ENCODE measurements at places on chromosomes 3 and 15.

GRCh38 chr3:185316740-185317412 is 46.1 kb upstream of the MAP3K13 start:
- DNase-seq: no peak

GRCh38 chr15:67931861-67932260 is 92.0 kb upstream of the RNU6-1 start:
- DNase-seq: no peak

- no peak for DNase-seq
These were observed 80.1 kb downstream of the FEZF2 start for GRCh38 chr3:62293051-62293780.

DNA sequence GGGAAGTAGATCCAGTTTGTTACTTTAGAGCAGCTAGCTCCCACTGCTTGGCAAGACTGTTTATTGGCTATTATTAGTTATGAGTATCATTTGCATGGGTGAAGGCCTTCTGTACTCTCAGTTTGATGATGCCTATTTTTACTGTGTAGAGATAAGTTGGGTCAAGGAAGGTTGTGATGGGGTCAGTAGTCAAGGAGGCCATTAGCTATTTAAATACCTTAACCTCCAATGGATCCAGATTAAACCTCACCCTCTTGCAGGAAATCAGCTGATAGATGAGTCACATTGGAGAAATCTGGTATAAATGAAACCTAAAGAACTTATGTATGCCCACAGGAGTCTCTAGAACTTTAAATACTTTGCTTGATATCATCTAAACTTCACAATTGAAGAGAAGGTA is 45.0 kb downstream of the THBS1 start:
- DNase-seq: no peak

DNA sequence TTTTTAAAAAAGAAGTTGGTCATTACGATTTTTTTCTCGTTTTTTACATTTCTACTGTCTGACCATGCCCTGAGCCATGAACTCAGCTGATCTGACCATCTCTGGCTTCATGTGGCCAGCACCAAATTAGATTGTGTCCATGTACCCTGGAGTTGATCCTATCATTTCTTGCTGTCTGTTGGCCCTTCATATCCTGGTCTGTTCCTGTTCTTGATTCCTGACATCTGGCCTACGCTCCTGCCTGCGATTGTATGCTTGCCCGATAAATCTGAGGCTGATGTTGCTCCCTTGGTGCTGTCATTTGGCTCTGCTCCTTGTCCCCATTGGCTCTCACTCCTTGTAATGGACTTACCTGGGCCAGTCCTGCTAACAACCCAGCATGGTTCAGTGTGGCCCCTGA is 89.8 kb upstream of the IGSF10 start:
- no peak for DNase-seq

GRCh38 chr3:108437439-108437838 is 73.0 kb downstream of the MYH15 start:
- no peak for DNase-seq

DNA sequence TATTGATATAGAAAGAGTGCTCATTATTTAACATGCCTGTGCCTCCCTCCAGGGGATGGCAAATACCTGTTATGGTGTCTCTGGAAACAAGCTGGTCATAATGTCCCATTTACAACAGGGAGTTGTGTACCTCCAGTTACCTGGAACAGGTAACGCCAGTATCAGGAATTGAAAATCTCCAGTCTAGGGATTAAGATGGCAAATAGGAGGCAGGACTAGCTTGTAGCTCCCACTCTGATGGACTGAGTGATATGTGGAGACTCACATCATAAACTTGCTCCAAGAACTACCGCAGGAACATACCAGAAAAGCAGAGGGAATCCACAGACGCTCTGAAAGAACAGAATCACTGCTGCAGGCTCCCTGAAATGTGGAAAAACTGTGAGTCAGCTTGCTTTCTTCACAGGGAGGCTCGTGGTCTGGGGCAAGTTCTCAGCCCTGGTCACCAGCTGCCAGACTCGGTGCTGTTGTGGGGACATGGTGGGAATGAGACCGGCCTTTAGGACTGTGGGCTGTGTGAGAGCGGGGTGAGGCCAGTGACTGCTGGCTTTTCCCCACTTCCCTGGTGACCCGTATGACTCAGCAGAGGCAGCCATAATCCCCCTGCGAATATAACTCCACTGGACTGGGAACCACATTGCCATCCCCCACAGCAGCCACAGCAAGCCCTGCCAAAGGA is 97.4 kb downstream of the KCNAB1 start:
- no peak for DNase-seq

DNA sequence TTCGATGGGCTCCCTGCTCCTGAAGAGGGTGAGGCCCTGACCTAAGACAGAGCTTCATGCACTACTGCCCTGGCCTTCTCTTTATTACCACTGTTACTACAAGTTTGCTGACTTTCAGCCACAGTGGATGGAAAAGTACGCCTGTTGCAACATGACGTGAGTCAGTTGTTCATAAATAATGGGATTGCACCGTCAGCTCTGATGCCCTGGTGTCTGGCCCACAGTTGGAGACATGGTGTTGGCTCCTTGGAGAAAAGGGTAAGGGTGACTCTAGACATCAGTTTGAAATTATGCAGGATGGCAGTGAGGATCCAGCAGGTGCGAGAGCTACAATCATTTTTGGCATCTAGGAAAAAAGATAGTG is 5.5 kb downstream of the PAQR5 start:
- DNase-seq: no peak

- DNase-seq: no peak
These were observed 656 bp downstream of the SLMAP start for GRCh38 chr3:57756528-57757401.

- DNase-seq: no peak
These were observed 408.9 kb upstream of the CBLB start for GRCh38 chr3:106277731-106278130.

DNA sequence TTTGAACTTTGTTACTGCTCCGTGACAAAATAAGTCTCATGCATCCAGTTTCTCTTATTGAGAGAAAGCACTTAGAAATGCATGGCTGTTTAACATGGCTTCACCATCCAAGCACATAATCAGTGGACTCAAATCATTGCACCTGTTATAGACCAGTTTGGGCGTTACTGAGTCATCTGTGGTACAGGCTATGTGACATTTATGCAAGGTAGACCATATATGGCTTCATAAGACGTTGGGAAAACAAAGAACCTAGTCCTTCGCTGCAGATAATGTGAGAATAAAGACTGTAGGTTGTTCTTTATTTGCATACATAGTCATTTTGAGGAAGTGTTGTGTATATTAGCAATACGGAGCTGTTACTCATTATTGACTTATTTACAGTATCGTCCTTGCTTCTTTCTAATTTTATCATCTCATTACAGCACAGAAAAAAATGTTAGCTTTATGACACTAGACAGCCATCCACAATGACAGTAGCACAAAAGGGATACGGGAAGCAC is 374.7 kb downstream of the IL5RA start:
- DNase-seq: no peak

GRCh38 chr3:70556056-70556455 is 243.6 kb upstream of the MDFIC2 start:
- no peak for DNase-seq

GRCh38 chr3:171971919-171972514 is 67.4 kb upstream of the FNDC3B start:
- DNase-seq: no peak

- peak; percentile 42 for DNase-seq
These were observed 2.5 kb downstream of the EFCC1 start for GRCh38 chr3:129003578-129004112.

DNA sequence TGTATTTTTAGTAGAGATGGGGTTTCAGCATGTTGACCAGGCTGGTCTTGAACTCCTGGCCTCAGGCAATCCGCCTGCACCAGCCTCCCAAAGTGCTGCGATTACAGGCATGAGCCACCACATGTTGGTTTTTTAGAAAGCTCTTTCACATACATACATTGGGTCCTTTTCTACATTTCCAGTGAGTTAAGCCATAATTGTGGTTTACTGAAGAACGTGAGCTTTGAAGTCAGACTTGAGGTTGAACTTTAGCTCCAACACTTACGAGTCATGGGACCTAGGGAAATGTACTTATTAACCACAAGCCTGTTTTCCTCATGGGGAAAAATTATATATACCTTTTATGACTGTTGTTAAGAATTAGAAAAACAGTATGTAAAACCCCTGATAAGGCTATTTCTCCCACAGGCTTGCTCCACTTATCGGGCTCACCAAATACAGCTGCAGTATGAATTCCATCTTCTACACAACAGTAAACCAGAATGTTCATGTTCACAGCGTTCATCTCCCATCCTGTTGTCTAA is 39.0 kb downstream of the GPR160 start:
- DNase-seq: no peak

GRCh38 chr3:120983321-120983665 is 75.3 kb downstream of the STXBP5L start:
- no peak for DNase-seq

GRCh38 chr3:11689749-11690148 is 46.0 kb upstream of the VGLL4 start:
- DNase-seq: no peak

DNA sequence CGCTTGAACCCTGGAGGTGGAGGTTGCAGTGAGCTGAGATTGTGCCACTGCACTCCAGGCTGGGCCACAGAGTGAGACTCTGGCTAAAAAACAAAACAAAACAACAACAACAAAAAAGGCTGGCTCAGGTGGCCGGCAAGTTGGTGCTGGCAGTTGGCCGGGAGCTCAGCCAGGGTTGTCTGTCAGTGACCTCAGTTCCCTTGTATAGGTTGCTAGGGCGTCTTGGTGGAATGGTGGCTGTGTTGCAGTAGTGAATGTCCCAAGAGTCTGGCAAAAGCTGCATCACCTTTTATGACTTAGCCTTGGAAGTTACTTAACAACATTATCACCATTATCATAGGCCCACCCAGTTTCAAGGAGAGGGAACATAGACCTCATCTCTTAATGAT is 40.6 kb downstream of the ASB7 start:
- DNase-seq: no peak

GRCh38 chr3:23105048-23105447 is 98.1 kb upstream of the UBE2E2 start:
- DNase-seq: no peak

GRCh38 chr15:76467136-76467535 is 130.6 kb downstream of the ISL2 start:
- DNase-seq: no peak

DNA sequence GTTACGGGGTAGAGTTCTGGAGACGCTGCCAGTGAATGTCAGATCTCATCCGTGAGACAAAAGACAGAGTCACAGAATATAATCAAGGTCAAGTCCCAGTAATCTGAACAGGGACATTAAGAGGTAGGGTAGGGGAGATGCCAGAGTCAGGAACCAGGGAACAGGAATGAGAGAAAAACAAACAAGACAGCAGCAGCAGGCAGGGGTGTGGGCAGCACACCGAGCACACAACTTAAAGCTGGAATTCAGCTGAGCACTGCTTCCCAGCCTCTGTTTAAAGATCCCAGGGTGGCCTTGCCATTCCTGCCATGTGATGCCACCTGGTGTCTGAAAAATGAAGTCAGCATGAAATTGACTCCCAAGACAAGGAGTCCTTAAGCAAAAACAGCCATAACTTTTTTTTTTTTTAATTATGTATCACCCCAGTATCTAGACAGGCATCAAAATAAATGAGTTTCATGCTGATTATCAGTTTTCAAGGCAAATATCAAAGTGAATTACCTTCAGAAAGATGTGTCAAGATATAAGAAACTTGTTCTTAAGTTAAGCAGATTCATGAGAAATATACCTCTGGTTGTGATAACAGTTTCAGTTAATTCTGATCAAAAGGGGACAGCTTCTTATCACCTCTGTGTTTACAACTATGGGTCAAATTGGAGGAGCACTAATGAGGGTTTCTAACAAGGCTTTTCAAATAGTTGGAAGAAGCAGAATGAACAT is 203.7 kb downstream of the SLC9A9 start:
- DNase-seq: no peak

- DNase-seq: peak; percentile 16
These were observed at the start of gene APBA2 for GRCh38 chr15:28885630-28886430. APBA2 (plus strand) TSS chr15:28885974; CDS start chr15:29053885, 167,911 bp downstream.

DNA sequence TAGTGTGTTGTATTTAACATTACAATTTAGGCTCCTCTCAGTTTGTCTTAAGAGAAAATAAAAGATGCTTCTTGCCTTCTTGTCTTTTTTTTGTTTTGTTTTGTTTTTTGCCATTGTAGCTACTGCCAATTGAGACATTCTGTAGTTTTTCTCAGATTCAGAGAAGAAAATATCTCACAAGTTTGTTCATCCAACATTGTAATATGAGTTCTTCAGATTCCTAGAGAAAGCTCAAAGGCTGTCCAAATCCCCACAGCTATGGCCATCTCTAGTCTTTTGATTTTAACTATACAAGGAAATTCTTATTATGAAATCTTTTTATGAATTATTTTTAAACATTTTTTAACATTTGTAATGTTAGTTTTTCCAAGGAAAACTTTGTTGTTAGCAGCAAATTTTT is 264.7 kb downstream of the RBMS3 start:
- DNase-seq: no peak

DNA sequence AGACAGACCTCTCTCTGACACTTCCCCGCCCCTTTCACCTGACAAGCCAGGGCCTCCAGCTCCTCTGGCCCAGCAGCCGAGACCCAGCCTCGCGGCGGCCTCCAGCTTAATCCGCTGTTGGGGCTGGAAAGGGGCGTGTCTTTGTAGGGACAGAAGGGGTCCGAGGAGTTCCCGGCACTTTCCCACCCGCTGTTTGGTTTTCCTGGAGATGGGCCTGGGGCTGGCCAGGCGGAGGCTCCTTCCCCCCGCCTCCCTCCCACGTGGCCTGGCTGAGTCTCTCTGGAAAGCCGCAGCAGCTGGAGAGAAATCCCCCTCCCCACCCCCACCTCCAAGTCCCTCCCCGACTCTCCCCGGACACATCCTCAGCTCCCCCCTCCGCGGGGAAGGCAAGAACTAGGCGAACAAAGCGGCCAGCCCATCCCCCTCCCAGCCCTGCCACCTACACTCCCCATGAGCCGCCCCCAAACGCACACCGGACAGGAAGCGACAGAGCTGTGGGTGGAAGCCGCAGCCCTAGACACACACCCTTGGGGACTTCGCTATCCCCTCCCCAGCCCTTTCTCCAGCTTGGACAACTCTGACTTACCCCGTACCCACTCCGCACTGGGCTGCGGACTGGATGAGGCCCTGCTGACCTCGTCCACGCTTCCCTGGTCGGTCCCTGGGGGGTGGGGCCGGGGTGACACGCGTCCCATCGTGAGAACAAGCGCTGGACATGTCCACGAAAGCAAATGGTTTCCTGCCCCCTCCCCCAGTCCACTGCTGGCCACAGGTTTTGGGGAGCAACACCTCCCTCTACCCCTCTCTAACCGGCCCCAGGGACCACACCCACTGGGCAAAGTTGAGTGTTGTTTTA is 1.2 kb downstream of the IGDCC4 start:
- DNase-seq: no peak

DNA sequence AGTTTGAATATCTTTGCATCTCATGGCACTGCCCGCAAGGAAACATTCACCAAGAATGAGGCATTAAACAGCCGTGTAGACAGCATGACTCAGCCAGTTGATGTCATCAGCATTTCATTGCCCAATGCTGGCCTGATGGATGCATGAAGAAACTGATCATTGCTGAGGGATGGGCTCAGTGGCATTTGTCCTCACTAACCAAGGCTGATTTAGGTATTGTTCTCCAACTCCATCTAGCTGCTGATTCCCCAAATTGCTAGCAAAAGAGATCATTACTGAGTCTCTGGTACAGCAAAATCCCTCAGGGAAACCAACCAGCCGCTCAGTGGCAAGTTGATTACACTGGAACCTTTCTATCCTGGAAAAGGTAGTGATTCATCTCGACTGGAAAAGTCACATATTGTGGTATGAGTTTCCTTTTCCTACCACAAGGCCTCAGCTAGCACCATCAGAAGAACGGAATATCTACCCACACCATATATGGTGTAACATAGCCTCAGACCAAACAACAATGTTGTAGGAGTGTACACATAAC is 186.5 kb upstream of the GAP43 start:
- no peak for DNase-seq

Data from T follicular helper cell (primary cell).